ENCODE measurements at places on chromosomes 5 and 9.

GRCh38 chr5:125209650-125210049 lies 463.2 kb upstream of the ZNF608 start:
- no peak for DNase-seq

GRCh38 chr5:138601444-138601843 lies 26.2 kb upstream of the HSPA9 start:
- DNase-seq = no peak

DNA sequence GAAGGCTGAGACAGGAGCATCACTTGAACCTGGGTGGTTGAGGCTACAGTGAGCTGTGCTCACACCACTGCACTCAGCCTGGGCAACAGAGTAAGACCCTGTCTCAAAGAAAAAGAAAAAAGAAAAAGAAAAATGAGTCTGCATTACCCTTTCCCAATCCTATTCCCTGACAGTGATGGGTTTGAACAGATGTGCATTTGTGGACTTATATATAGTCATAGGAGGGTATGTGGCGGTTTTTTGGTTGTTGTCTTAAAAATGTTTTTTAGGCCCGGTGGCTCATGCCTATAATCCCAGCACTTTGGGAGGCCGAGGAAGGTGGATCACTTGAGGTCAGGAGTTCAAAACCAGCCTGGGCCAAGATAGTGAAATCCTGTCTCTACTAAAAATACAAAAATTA lies 13.4 kb downstream of the HDHD3 start:
- no peak for DNase-seq

DNA sequence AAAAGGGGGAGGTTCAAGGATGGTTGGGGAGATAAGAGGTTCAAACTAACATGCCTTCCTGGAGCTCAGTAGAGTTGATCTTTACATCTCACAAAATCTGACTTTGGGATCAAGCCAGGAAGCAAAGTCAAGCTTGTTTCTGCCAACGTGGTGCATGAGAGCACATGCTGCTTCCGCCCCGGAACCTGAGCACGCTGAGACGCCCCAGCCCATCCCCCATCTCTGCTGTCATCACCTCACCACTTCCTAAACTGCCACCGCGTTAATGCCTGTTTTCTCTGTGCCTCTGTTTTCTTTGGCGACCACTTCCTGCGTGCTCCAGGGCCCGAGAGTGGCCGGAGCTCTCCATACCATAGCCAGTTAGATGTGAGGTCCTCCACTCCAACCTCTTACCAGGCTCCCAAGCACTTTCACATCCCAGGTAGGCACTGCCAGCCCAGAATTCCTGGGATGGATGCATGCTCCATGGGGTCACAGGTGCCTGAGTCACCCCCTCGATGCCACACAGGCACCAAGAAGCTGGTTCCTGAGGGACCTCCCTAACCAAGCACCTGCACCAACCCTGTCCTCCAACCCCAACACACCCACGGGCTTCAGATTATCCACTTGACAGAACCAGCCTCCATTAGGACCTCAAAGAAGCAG lies 31.2 kb upstream of the AFAP1L1 start:
- peak; percentile 78 for DNase-seq

DNA sequence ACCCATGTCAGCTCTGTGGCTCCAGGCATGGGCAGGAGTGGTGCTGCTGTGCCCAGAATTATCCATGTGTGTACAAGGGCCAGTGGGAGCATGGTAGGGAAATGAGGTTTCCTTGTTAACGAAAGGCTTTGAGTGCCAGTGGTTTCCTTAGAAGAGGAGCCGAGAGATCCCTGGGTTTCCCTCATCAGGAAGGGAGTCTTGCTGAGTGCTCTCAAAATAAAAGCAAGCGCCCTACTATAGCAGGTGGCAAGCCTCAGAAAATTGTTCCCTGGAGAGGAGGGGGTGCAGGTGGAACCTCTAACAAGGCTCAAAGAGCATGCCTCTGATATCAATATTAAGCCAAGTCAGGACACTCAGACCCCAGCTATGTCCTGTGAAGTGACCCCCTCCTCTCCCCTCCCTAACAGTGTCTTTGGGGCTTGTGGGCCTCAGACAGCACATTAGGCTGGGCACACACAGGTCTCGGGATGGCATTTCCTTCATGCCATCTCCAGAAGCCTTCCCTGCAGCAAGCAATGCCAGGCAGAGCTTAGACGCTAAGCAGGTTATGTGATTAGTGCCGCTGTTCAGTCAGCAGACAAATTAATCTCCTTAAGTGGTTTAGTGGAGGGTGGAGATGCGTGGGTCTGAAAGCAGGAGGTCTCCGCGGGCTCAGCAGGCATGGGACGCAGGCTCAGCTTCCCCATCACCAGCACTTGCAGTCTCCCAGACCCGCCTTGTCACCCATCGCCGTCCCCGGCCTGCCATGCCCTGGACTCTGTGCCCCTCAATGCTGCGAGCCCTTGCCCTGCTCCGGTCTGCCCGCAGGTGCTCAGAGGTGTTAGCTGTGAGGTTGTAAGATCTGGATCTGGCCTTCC lies 60.0 kb upstream of the RARS1 start:
- DNase-seq = no peak

GRCh38 chr5:180640611-180640860 lies 8.9 kb downstream of the FLT4 start:
- no peak for DNase-seq

DNA sequence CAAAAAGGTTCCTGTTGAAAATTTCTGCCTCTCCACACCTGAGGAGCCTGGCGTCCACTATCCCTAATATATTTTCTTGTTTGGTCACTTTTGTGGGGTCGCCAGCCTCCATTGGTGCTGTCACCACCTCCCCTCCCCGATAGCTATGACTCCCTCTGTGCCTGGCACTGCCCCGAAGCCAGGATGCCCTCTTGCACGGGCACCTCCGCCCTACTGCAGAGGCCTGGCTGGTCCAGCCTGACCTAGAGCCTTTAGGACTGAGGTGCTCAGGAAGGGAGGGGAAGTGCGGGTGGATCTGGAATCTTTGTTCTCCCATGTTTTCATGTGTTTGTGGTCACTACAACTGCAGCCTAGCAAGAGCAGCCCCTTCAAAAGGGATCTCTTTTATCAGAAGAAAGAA lies 62.6 kb downstream of the WNK2 start:
- DNase-seq = no peak

DNA sequence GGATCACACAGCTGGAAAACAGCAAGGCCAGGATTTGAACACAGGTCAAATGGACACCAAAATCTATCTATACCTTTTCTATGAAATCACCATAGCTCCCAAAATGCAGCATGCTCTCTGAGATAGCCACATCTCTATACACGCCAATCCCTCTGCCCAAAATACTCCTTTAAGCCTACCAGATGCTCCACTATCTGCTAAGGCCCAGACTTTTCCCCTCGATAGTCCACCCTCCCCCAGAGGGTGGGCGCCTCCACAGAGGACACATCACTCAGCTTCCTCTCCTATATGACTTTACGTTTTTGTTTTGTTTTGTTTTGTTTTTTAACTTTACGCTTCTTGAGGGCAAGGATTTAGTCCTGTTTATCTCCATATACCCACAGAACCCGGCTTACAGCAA lies 46.8 kb downstream of the MTMR12 start:
- no peak for DNase-seq

- no peak for DNase-seq
These were observed 24.9 kb downstream of the MAN2A1 start for GRCh38 chr5:109714592-109714991.

GRCh38 chr5:125695996-125696655 lies 727.1 kb upstream of the GRAMD2B start:
- no peak for DNase-seq

GRCh38 chr9:8338767-8339510 lies 539.4 kb upstream of the DMAC1 start:
- no peak for DNase-seq

All from stimulated activated CD4-positive, alpha-beta T cell treated with anti-CD3 and anti-CD28 coated beads, Interleukin-1b, Interleukin-23, amount 100 ng/mL, for 4 hours (primary cell).